ENCODE measurements at places on chromosomes 5 and 9. TPM values are rescaled to one million over a fixed set of nuclear protein-coding genes. Genes with fewer than 3 reads are reported as not detected.

Gene LCN1
- not detected for total RNA-seq

Gene ENHO
- not detected for total RNA-seq

Gene ZBED3
- total RNA-seq, result 31.4 TPM

Gene NCBP1
- 40.4 TPM for total RNA-seq

Gene GRXCR2
- total RNA-seq, result not detected

Gene IRGM
- not detected for total RNA-seq

GRCh38 chr9:83623679-83624076 is 735 bp downstream of the IDNK start:
- no peak for DNase-seq

DNA sequence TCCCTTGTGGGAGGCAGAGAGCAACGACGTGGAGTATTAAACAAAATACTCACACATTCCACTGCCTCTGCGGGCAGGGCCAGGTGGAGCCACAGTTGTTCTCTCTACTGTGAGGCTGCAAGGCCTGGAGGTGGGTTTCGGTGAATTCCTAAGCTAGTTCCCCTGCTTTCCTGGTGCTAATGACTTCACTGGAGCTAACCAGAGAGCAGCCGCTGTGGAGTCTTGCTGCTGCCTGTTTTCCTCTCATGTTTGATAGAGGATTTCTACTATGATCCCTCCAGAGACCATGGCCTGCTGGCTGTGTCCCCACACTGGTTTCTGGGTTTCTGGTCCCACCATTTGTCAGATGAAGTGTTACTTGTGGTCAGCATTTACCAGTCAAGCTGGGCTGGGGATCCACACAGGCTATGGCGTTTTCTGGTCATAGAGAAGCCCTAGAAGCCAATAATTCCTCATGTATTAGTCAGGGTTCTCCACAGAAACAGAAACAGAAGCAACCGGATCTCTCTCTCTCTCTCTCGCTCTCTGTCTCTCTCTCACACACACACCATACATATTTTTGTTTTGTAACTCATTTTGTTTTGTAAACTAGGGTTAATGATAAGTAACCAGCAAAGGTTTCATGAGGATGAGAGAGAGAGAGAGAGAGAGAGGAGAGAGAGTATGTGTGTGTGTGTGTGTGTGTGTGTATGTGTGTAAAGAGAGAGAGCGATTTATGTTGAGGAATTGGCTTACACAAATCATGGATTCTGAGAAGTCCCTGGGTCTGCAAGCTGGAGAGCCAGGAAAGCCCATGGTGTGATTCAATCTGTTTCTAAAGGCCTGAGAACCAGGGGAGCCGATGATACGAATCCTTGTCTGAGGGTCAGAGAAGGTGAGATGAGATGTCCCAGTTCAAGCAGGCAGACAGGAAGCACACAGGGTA is 403.0 kb downstream of the GADD45G start:
- DNase-seq, result no peak

DNA sequence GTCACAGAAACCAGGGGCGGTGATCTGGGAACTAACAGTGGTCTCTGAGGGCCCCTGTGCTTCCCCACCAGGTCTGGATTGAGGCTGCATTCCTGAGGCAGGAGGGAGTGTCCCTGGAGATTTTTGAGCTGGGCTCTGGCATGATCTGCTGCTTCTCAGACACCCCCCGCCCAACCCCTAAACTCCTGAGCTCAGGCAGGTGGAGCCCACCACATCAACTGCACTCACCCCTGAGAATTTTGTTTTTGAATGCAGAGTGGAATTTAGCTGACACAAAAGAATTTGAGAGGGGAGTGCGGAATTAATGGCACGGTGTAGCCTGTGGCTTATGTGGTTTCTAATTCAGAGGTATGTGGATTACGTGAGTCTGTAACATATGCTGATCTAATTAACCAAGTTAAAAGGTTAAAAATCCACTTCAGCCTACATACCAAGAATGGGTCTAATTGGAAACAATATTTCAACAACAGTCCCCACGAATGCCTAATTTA is 23.9 kb upstream of the CTSL start:
- no peak for DNase-seq

DNA sequence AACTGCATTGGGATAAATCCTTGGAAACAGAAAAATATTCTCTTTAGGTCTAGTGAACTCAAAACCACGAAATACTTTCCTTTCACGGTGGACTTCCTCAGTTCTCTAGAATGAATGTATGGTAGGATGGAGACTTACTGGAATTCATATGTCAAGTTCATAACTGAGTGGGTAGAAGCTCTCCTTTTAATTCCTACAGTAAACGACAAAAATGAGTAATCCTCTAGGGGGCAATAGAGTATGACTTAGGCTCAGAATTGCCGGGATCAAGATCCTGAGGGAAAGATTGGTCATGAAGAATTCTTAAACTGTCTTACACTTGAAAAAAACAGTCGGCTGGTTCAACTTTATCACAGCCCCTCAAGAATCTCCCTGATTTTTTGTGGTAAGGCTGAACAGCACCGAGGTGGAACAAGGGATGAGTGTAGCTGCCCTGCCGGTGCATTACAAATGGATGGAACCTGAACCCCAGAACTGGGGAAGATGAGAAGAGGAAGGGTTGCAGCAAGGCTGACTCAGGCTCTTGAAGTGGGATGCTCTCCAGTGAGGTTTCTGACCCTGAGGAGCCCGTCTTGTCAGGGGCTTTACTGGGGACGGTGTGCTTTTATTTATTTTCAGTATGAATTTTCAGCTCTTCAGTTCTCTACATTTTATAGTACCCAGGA is 14.0 kb upstream of the LOX start:
- DNase-seq, result no peak

GRCh38 chr9:69180670-69181069 is 6.6 kb downstream of the TJP2 start:
- DNase-seq, result no peak

- no peak for DNase-seq
Measured at GRCh38 chr9:101176384-101176783, 147.9 kb downstream of the PLPPR1 start.

GRCh38 chr9:16367605-16368231 is 502.8 kb downstream of the BNC2 start:
- no peak for DNase-seq

- DNase-seq, result no peak
Measured at GRCh38 chr9:3716415-3716814, 190.6 kb upstream of the RFX3 start.

DNA sequence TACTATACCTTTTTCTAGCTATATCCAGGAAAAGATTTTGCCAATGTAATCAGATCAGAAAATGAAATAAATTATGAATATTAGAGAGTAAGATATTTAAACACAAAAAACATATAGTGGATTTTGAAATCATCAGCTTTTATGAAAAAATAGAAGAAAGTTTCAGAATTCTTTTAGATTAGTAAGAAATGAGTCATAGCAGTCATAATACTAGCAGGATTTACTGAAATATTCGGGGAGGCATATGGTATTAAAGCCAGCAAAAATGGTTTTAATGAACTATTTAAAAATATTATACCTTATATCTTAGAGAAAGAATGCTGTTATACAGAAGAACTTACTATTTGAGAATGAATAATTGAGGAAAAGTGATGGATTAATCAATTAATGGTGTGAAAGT is 303.6 kb upstream of the NUDT12 start:
- DNase-seq, result no peak

GRCh38 chr5:14337593-14337992 is 194.5 kb downstream of the TRIO start:
- no peak for DNase-seq

DNA sequence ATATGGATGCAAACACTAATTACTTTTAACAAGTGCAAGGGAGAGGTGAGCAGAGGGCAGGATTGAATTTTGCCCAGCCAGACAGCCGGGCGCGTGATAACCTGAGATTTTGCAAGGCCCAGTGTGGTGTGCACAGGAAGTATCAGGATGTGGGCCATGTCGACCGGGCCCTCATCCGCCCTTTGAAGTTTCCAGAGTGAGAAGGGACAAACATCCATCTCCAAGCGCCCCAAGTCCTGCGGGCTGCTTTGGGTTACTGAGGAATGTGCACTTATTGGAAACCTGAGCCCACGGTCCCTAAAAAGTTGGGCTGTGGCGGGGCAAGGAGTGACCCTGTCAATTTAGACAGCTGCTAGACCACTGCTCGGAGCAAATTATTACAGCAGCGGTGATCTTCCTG is 272.2 kb upstream of the IRX2 start:
- DNase-seq, result no peak

All from thyroid gland (tissue), 4 donors.